ENCODE measurements at places on chromosomes 3 and 15. TPM values are rescaled to one million over a fixed set of nuclear protein-coding genes. Genes with fewer than 3 reads are reported as not detected.

RBP2 gene
- not detected for total RNA-seq

PRTG gene
- 0.49 TPM for total RNA-seq

PLS1 gene
- total RNA-seq, result 0.97 TPM

GOLGA8K gene
- total RNA-seq, result 0.32 TPM

OR5AC2 gene
- not detected for total RNA-seq

Data from hair follicle dermal papilla cell (primary cell).